Endothelial cell (in vitro differentiated cells): ENCODE measurements at places on chromosomes 5 and 9. TPM values are rescaled to one million over a fixed set of nuclear protein-coding genes. Genes with fewer than 3 reads are reported as not detected.

RGP1 gene
- total RNA-seq: 51.4 TPM

OCLN gene
- 26.4 TPM for total RNA-seq

GZMA gene
- 0.62 TPM for total RNA-seq

GFPT2 gene
- 10.1 TPM for total RNA-seq

IL13 gene
- total RNA-seq: not detected

SLCO6A1 gene
- total RNA-seq: 0.51 TPM

FAM200C gene
- total RNA-seq: 3.2 TPM

MZB1 gene
- total RNA-seq: 0.38 TPM

TMOD1 gene
- total RNA-seq: 0.41 TPM

PCDHA8 gene
- total RNA-seq: 1.6 TPM

GARIN3 gene
- not detected for total RNA-seq

PCDHB12 gene
- total RNA-seq: 8.4 TPM

TPPP gene
- total RNA-seq: 0.05 TPM

WDR38 gene
- not detected for total RNA-seq

C7 gene
- total RNA-seq: 1.5 TPM

FBXO10 gene
- total RNA-seq: 24.2 TPM

SARDH gene
- total RNA-seq: 5.0 TPM

SPARC gene
- 1,214 TPM for total RNA-seq

BARHL1 gene
- 2.4 TPM for total RNA-seq

ACSL6 gene
- total RNA-seq: 0.80 TPM

ACTBL2 gene
- total RNA-seq: not detected

MVB12B gene
- total RNA-seq: 18.8 TPM

PRLR gene
- total RNA-seq: 0.21 TPM

SMAD5 gene
- 68.5 TPM for total RNA-seq

G3BP1 gene
- total RNA-seq: 213 TPM

ANKRD18B gene
- total RNA-seq: 0.41 TPM

PTGR1 gene
- 45.7 TPM for total RNA-seq

ECM2 gene
- total RNA-seq: not detected

GLDC gene
- total RNA-seq: 29.1 TPM

PCDHGA12 gene
- total RNA-seq: 3.8 TPM

KLHL9 gene
- total RNA-seq: 39.5 TPM

TUSC1 gene
- 3.8 TPM for total RNA-seq

GRPEL2 gene
- total RNA-seq: 51.1 TPM

CDH9 gene
- total RNA-seq: not detected

SLC22A4 gene
- 0.13 TPM for total RNA-seq

BTNL3 gene
- total RNA-seq: 0.36 TPM

BARX1 gene
- total RNA-seq: 0.51 TPM

LCN1 gene
- not detected for total RNA-seq

EFNA5 gene
- 8.8 TPM for total RNA-seq

PCDHGC3 gene
- 68.2 TPM for total RNA-seq

PTPDC1 gene
- 7.4 TPM for total RNA-seq

RBM18 gene
- 22.2 TPM for total RNA-seq

NR5A1 gene
- 1.2 TPM for total RNA-seq

FCHO2 gene
- total RNA-seq: 41.9 TPM

SOHLH1 gene
- total RNA-seq: 0.18 TPM

NMUR2 gene
- total RNA-seq: not detected

SLC26A2 gene
- total RNA-seq: 22.2 TPM
